ENCODE measurements at places on chromosomes 6 and 20.

DNA sequence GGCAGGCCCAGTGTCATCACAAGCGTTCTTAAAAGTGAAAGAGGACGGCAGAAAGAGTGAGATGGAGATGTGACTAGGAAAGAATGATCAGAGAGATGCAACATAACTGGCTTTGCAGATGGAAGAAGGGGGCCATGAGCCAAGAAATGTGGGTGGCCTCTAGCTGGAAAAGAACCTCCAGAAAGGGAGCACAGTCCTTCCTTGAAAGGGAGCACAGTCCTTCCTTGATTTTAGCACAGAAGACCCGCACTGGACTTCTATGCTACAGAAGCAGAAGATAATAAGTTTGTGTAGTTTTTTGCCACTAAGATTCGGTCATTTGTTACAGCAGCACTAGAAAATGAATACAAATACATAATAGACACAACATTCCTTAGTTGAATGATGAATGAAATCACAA is 7.0 kb upstream of the LZTS3 start:
- DNase-seq, result no peak

DNA sequence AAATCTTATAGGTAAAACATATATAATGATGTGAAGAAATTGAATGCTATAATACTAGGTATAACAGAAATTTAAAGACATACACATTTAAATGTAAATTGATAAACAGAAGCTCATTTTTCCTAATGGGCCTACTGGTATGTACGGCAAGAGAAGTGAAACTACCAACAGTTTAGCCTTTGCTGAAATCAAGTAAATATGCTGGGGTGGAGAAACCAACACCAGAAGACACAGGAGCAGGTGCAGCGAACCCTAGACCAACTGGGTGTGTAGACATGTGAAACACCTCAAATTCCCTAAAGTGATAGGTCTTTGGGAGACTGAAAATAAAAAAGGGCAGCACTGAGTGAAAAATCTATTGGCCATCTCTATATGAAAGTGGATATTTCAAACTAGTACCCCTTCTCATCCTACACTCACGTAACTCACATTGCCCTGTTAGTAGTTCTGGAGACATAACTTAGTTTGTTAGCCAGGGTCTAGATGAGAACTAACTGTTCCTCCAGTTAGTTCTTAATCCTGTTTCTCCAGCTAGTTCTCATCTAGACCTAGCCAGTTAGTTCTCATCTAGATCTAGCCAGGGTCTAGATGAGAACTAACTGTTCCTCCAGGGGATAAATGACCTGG is 53.1 kb downstream of the SLC35D3 start:
- no peak for DNase-seq

GRCh38 chr20:5689463-5689862 is 60.7 kb upstream of the SHLD1 start:
- DNase-seq, result no peak

GRCh38 chr6:105774247-105774646 is 311.9 kb upstream of the PRDM1 start:
- no peak for DNase-seq

GRCh38 chr20:62728781-62729300 is 20.2 kb downstream of the NTSR1 start:
- no peak for DNase-seq

Measured in HS-27A (cell line).